ENCODE measurements at places on chromosomes 6 and 20.

DNA sequence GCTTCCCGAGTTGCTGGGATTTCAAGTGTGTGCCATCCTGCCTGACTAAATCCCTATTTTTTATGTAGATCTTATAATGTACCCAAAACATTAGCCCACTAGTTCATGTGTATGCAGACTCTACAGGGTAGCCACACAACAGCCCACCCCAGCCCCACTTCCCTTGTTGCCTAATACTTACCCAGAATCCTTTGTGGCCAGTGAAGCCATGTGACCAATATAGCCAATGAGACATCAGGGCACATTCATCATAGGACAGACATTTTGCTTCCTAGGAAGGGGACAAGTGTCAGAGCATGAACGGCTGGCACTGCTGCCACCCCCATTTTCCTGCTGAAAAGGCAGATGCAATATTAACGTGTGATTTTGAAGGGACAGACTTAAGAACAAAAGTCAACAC, 36.0 kb upstream of the TCP11 start:
- no peak for DNase-seq

GRCh38 chr6:98581705-98582104, 252.7 kb upstream of the POU3F2 start:
- no peak for DNase-seq

GRCh38 chr6:43804550-43805223, 34.7 kb downstream of the VEGFA start:
- DNase-seq: no peak

DNA sequence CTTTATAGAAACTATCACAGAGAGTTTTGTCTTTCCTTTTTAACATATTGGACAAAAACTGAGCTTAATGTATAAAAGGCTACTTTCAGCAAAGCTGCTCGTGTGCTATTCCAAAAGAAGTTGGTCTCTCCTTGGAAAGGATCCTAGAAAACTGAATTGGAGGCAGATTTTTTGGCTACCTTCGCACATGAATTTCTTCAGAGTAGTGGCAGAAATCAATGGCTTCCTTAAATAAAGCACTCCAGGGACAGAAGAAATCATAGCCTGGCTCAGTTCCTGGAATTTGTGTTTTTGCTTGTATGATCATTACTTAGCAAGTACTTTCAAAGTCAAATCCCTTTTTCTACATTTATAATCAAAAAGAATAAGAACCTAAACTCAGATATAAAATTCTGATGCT, 780.3 kb downstream of the PHF3 start:
- no peak for DNase-seq

GRCh38 chr6:70315079-70315751, 12.3 kb upstream of the COL9A1 start:
- DNase-seq: no peak

- DNase-seq: no peak
Measured at GRCh38 chr6:33895988-33896387, 92.2 kb upstream of the MLN start.

- no peak for DNase-seq
Measured at GRCh38 chr20:54645445-54646155, 170.2 kb downstream of the DOK5 start.

DNA sequence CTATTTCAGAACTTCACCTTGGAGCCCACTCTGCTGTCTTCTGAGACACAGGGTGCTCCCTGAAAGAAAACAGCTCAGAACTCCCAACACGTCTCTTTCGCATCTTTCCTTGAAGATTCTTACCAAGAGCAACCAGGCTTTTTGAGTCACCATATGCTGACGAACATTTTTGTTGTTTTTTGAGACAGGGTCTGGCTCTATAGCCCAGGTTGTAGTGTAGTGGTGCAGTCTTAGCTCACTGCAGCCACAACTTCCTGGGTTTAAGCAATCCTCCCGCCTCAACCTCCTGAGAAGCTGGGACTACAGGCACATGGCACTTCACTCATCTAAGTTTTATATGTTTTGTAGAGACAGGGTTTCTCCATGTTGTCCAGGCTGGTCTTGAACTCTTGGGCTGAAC, 68.5 kb downstream of the TRMT11 start:
- no peak for DNase-seq

GRCh38 chr20:49344975-49345374, 67.1 kb upstream of the ZNFX1 start:
- DNase-seq: no peak

- DNase-seq: no peak
Measured at GRCh38 chr20:41276317-41276751, 41.2 kb downstream of the ZHX3 start.

GRCh38 chr6:165729307-165729936, 66.4 kb upstream of the PDE10A start:
- no peak for DNase-seq

Measured in NCI-H187 treated with DMSO at 0.1 percent for 48 hours (cell line).